Fibroblast of villous mesenchyme (primary cell): ENCODE measurements at places on chromosomes 4 and X. TPM values are rescaled to one million over a fixed set of nuclear protein-coding genes. Genes with fewer than 3 reads are reported as not detected.

JADE1 gene
- total RNA-seq, result 29.6 and 38.4 TPM in 2 replicates

ANKRD17 gene
- total RNA-seq, result 53.5 and 80.7 TPM in 2 replicates

- DNase-seq, result peak; percentile 60
Observed at GRCh38 chr4:14168919-14169318, 541.4 kb upstream of the BOD1L1 start.

FHIP1A gene
- under 0.01 and 0.32 TPM in 2 replicates for total RNA-seq

SFRP2 gene
- not detected in 2 replicates for total RNA-seq

- DNase-seq, result no peak
Observed at GRCh38 chr4:53931461-53931961, 132.9 kb downstream of the CHIC2 start.

HSFX2 gene
- total RNA-seq, result 0.86 TPM in 1 of 2 replicates, not detected in the other

- no peak for DNase-seq
Observed at GRCh38 chrX:140040386-140040785, 75.1 kb upstream of the CXorf66 start.
